Cardiac atrium fibroblast (primary cell): ENCODE measurements at places on chromosomes 6 and 20. TPM values are rescaled to one million over a fixed set of nuclear protein-coding genes. Genes with fewer than 3 reads are reported as not detected.

ANKRD6 gene
- 6.2 and 7.9 TPM in 2 replicates for total RNA-seq

SRMS gene
- not detected in 2 replicates for total RNA-seq

RAMACL gene
- total RNA-seq, result 0.72 and 0.97 TPM in 2 replicates

HEBP2 gene
- 19.3 and 26.2 TPM in 2 replicates for total RNA-seq

EPHA7 gene
- under 0.01 and 0.65 TPM in 2 replicates for total RNA-seq

SLA2 gene
- total RNA-seq, result not detected in 2 replicates

PRR18 gene
- total RNA-seq, result not detected in 2 replicates

GSTA3 gene
- total RNA-seq, result not detected in 2 replicates

NR2E1 gene
- not detected in 2 replicates for total RNA-seq

FLRT3 gene
- 0.81 and 0.90 TPM in 2 replicates for total RNA-seq

CYB5R4 gene
- total RNA-seq, result 4.4 and 10.7 TPM in 2 replicates
